ENCODE measurements at places on chromosomes 6 and 20.

GRCh38 chr20:39865446-39865845, 823.6 kb downstream of the MAFB start:
- DNase-seq = no peak

GRCh38 chr6:54897462-54898189, 51.1 kb downstream of the FAM83B start:
- no peak for DNase-seq

GRCh38 chr6:14875481-14876063, 370.3 kb upstream of the JARID2 start:
- DNase-seq = no peak

DNA sequence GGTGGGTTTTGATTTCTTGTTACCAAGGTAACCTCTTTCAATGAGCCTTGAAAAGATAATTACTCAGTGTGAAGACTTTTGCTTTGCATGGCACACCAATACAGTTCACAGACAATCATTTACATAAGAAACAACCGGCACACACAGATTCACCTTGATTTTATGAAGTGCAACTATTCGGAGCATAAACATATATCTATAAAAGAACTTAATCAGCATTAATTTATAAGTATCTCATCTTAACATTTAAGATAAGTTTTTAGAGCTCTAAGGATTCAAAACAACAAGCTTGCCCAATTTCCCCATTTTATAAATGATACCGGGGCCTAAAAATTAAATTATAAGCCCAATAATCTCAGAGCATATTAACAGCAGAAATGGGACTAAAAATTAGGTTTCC, 85.9 kb upstream of the PCSK2 start:
- DNase-seq = no peak

DNA sequence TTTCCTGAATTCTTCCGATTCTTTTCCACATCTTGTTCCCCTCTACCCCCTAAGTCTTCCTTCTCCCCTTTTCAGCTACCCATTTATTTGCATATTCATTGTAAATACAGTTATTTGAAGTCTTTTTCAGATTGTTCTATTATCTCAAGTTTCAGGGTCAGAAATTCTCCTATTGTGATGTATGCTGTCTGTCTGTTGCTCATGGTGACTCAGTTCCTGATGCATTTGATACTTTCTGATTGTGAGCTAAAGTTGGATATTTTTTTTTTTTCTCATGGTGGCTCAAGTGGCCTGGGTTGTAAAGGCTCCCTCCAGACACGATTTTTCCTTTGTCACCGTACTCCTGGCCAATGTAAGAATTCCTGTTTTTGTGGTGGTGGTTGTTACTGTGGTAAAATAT, 4.9 kb upstream of the PI16 start:
- no peak for DNase-seq

DNA sequence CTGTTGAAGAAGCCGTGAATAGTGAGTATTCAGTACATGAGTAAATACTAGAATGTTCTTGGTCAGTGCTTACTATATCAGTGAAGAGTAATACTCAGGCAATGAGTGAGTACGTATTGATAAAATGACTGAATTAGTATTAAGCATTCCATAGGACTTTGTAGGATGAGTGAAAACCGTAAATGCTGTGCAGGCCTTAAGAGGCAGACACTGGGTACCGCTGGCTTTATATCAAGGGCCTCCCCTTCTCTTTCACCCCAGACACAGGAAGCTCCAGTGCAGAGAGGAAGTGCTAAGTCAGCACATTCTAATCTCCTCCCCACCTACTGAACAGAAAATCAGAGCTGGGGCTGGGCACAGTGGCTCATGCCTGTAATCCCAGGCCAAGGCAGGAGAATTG, 24.2 kb downstream of the POFUT1 start:
- no peak for DNase-seq

DNA sequence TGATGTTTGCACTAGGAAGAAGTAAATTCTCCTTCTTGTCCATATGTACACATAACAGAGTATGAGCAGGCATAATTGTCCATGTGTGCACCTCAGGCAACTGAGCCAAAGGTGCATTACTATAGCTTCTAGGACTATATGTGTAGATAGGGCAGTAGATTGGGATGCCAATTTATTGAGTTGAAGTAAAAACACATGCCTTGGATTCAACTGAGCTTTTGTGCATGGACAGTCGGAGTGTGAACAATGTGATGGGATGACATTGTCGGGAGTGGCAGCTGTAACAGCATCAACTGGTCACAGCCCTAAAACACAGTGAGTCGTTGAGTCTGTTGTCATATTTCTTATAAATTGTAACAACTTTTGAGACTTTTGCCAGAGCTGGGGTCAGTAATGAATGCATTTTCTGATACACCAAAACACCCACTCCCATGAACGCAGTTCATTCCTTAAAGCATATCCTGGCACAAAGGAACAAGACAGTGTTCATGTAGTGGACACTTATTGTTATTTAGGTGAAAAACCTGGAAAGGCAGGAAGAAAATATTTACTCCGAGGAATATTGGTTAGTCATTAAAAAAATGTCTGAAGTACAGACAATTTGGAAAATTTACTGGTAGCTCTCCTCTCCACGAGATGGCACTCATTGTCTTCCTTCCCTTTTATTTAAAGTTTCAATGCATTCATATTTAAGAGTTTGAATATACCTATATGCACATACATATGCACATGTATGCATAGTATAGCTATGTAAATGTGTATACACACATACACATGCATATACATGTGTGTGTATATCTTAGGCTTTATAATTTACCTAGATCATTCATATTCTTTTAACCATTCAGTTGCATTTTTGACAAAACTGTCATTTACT, 302.0 kb upstream of the STXBP5 start:
- DNase-seq = no peak

- DNase-seq = no peak
Observed at GRCh38 chr6:164502833-164503232, 806.6 kb downstream of the C6orf118 start.

DNA sequence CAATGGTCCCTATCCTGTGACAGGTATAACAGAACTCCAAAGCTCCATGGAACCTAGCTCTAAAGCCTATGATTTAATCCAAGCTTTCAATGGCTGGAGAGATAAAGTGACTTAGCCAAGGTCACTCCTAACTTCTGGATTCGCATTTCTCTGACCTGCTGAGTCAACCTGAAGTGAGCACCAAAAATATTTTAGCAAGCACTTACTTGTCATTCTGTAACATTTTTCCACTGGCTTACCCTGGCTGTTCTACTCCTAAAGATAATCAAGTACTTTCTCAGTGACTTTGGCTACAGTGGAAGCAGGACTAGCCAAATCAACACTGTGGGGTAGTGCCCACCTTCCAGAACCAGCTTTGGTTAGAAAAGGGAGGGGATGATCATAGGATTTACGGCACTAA, 188.3 kb downstream of the OGFRL1 start:
- no peak for DNase-seq

- DNase-seq = no peak
Observed at GRCh38 chr20:34953960-34954359, 1.6 kb downstream of the GSS start.

- no peak for DNase-seq
Observed at GRCh38 chr6:121526282-121526681, 90.8 kb downstream of the GJA1 start.

DNA sequence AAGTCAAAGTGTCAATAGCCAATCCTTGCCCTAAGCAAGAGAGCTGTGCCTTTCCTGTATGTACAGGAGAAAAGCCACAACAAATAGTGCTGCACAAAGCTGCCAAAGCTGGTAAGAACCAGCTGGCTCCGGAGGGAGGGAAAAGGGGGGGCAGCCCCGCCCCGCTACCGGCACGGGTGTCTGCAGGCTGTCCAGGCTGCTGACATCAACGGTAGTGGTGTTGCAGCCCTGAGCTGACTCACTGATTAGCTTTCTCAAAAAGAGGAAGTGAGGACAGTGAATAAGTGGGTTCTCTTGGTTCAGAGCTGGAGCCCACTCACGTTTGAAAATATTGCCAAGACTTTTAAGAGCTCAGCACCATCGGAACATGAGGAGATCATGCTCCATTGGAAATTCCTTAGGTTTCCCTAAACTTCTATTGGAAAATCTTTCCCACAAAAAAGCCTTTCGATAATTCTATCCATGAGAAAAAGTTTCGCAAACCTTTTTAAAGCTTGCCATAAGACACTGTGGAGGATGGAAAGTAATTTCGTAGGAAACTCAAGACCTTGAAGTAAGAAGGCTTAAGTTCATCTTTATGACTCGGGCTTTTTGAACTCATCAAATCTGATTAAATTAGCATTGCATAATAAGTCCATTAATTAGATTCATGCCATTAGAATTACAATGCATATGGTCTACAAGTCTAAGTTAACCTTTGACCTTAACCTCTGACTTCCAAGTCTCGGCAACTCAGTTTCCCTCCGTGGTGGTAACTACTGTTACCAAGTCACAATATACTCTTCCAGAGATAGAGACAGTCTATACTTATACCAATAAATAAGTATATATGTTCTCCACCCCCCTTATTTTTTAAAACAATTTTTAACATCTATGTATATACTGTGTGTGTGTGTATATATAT, 67.0 kb downstream of the TNFRSF21 start:
- no peak for DNase-seq

DNA sequence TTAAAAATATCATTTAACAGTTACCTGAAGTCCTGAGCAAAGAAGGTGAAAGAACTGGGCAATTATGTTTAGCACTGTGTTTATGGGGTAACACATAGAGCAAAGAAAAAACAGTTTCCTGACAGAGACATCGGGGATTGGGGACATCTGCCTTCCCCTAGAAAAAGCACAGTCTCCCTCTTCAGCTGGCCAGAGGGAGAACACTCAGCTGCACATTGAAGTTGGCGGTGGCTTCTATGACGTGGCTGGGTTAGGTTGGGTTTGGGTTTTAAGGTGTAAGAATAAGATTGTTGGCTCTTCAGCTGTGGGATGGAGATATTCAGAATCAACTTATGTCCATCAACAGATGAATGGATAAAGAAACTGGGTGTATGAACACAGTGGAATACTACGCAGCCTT, 124.0 kb upstream of the DTNBP1 start:
- DNase-seq = no peak

GRCh38 chr6:97939440-97940168, 656.6 kb upstream of the MMS22L start:
- DNase-seq = no peak

GRCh38 chr20:23011008-23011721, 23.9 kb upstream of the SSTR4 start:
- no peak for DNase-seq

GRCh38 chr6:166692723-166693302, 65.8 kb upstream of the RPS6KA2 start:
- no peak for DNase-seq

GRCh38 chr6:169993861-169994481, 242.5 kb downstream of the ERMARD start:
- no peak for DNase-seq

DNA sequence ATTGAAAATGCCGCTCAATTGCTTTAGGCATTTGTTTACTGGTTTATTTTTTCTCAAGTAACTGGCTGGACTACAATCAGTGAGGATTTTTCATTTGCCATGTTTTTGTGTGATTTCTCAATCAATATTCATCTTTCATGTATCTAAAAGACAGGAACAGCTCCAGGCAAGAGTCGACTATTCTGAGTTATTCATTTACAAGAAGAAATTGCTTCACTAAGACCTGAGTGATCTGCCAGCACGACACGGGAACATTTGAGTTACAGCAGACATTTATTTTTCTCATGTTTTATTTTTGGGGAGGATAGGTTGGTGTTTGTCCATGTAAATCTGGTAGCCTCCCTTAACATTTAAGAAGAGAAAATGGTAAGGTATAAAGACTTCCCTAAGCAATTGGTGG, 124.1 kb downstream of the CBLN4 start:
- DNase-seq = no peak

GRCh38 chr20:37651932-37652331, 41.9 kb upstream of the CTNNBL1 start:
- DNase-seq = no peak

DNA sequence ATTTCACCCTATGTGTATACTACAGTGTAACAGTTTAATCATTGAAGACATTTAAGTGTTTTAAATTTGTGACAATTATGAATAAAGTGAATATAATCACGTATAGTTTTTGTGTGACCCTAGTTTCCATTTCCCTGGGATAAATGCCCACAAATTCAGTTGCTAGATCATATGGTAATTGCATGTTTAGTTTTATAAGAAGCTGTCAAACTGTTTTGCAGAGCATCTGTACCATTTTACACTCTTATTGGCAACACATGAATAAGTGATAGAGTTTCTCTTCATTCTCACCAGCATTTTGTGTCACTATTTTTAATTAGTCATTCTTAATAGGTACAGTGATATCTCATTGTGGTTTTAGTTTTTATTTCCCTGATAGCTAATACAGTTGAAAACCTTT, 7.3 kb downstream of the VTA1 start:
- no peak for DNase-seq

GRCh38 chr6:111789598-111789997, 83.7 kb downstream of the FYN start:
- DNase-seq = no peak

- no peak for DNase-seq
Observed at GRCh38 chr20:59322081-59322480, 21.7 kb downstream of the EDN3 start.

- DNase-seq = no peak
Observed at GRCh38 chr6:29520232-29520631, 32.5 kb upstream of the MAS1L start.

- DNase-seq = no peak
Observed at GRCh38 chr6:85637579-85637978, 5.1 kb downstream of the SYNCRIP start.

DNA sequence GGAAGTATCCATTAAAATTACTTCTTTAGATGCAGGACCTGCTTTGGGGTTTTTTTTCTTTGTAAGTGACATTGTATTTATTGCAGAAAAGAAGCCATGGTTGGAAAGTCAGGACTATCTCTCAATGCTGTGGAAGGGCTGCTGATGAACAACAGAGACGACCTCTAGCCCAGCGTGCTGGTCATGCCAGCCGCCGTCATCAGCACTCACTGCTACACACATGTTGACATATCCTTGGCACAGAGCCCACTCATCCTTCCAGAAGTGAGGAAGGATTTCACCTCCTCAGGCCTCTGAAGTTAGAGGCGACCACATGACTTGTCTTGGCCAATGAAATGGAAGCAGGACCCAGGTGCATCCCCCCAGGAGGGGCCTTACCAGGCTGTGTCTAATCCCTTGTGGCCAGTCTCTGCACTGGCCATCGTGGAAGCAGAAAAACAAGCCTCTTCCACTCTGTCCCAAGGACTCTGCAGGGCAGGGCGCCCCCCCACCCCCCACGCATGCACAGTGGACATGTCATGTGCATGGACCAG, 343.5 kb downstream of the TAF4 start:
- DNase-seq = no peak

DNA sequence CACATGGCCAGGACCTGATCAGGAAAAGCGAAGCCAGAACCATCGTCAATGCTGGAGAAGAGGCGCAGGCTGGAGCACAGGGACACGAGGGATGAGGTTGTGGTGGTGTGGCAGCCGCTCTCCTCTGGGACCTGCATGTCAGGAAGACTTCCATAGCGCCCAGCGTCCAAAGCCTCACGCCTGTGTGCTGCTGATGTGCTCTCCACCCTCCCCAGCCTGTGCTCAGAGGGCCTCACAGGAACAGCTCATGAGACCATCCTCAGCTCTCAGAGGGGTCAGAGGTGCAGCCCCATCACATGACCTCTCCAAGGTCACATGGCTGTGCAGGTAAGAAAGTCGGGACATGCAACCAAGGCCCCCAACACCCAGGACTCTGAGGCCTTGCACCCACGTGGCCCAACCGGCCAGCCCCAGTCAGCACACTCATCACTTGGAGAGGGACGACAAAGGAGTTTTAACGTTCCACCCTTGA, 84.4 kb downstream of the NINL start:
- no peak for DNase-seq

- no peak for DNase-seq
Observed at GRCh38 chr6:11412616-11413015, 124.9 kb upstream of the TMEM170B start.

- DNase-seq = no peak
Observed at GRCh38 chr6:136994782-136995181, 50.0 kb downstream of the IL20RA start.

Data from stimulated activated CD4-positive, alpha-beta T cell treated with anti-CD3 and anti-CD28 coated beads, Interleukin-1b, Interleukin-23, amount 100 ng/mL, for 1 hour (primary cell).